ENCODE measurements at places on chromosomes 13 and 19. TPM values are rescaled to one million over a fixed set of nuclear protein-coding genes. Genes with fewer than 3 reads are reported as not detected.
A peak's percentile ranks its signal among the peaks of the same experiment; 100 is the strongest.

Gene EXOC3L2
- total RNA-seq: not detected

- DNase-seq: no peak
Measured at GRCh38 chr13:91232716-91233115, 114.8 kb upstream of the MIR17HG start.

DNA sequence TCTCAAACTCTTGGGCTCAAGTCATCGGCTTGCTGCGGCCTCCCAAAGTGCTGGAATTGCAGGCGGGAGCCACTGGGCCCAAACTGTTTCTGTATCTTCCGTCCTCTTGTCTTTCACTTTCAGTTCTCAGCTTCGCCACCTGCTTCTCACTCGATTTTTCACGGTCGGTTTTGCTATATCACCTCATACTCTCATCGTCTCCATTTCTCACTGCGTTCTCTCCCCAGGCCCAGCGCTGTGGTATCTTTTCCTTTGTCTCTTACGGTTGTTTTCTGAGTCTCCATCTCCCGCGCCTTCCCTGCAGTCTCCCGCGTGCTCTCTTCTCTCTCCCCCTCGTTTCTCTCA is 14.9 kb downstream of the SSC5D start:
- no peak for DNase-seq

Gene SSC5D
- 7.2 TPM for total RNA-seq

- no peak for DNase-seq
Measured at GRCh38 chr19:54158812-54159351, 639 bp downstream of the LENG1 start.

DNA sequence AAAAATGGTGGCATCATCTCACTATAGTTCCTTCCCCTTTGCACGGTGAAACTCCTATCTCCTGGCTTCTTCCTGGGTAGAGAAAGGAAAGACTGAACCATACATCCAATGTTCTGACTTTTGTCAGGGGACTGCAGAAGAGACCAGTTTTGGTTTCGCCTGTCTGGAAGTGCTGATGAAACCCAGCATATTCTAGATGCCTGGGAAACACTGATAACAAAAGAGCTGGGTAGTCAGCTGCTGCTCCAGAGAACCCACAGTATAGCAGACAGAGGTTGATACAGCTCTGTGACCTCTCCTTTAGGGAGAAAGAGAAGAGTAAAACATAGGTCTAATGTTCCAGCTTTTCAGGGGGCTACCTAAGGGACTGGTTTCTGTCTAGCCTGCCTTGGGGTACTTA is 695.3 kb downstream of the DIAPH3 start:
- no peak for DNase-seq

Gene PNMA8A
- 3.1 TPM for total RNA-seq

DNA sequence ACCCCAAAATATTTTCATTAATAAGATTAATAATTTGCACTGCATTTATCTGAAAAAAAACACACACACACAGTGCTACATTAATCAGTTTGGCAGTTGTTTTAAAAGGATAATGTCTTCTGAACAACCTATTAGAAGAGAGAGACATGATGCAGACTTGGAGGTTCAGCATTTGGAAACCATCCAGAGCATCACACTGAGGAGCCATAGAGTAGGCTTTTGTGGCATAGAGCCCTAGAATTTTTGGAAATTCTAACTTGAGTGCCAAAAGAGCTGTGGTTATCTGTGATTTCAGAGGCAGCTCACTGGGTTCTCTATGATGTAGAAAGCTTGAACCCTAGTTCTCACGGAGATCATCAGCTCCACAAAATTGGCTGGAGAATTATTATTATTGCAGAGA is 90.2 kb downstream of the RFC3 start:
- no peak for DNase-seq

DNA sequence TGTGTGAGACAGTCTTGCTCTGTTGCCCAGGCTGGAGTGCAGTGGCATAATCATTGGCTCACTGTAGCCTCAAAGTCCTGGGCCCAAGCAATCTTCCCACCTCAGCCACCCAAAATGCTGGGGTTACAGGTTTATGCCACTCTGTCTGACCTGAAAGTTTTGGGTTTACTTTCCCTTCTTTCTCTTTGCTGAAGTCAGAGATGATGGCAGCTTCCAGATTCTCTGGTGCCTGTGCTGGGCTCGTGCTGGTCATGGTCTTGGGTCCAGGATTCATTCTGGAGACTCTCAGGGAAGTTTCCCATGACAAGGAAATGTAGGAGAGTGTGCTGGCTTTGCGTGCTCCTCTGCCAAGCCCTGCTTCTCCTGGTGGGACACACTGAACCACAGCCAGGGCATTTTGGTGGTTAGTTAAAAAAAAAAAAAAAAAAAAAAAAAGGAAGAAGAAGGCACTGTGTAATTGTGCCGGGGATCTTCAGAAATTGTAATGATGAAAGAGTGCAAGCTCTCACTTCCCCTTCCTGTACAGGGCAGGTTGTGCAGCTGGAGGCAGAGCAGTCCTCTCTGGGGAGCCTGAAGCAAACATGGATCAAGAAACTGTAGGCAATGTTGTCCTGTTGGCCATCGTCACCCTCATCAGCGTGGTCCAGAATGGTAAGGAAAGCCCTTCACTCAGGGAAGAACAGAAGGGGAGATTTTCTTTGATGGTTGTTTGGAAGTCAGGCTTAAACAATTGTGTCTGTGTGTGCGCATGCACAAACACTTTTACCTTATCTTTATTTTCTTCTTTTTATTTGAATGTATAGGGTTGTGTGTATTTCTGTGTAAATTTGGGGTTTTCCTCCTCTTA is at the start of gene ALOX5AP:
Gene ALOX5AP (plus strand): TSS at position 519 of the 847 bp plus-strand sequence. CDS start 63 bp downstream, at position 582.
- DNase-seq: no peak

GRCh38 chr19:604355-604754 is 14.7 kb downstream of the HCN2 start:
- no peak for DNase-seq

DNA sequence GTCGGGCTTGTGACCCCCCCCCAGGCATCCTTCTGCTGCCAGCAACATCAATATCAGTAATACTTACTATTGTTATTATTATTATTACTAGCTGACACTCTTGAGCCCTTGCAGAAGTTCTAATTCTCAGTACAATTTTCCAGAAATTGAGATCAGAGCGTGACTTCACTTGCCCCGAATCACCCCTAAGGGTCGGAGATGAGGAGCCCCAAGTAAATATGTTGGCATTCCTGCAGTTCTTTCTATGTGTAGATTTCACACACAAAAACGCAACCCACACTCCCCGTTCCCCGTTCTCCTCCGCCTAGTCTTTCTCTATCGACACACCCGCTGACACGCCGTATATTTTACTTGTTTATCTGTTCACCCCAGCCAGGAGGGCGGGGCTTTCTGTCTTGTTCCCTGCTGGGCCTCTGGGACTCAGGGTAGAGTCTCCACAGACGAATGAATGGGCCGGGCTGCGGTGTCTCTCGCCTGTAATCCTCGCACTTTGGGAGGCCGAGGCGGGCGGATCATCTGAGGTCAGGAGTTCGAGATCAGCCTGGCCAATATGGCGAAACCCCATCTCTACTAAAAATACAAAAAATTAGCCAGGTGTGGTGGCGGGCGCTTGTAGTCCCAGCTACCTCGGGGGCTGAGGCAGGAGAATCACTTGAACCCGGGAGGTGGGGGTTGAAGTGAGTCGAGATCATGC is 14.7 kb downstream of the TLE5 start:
- peak; percentile 75 for DNase-seq

Gene TUBA3C
- total RNA-seq: 1.3 TPM

Gene RNF17
- total RNA-seq: not detected

Gene S1PR2
- total RNA-seq: 7.1 TPM

- no peak for DNase-seq
Measured at GRCh38 chr19:19068659-19069654, 5.2 kb downstream of the SLC25A42 start.

DNA sequence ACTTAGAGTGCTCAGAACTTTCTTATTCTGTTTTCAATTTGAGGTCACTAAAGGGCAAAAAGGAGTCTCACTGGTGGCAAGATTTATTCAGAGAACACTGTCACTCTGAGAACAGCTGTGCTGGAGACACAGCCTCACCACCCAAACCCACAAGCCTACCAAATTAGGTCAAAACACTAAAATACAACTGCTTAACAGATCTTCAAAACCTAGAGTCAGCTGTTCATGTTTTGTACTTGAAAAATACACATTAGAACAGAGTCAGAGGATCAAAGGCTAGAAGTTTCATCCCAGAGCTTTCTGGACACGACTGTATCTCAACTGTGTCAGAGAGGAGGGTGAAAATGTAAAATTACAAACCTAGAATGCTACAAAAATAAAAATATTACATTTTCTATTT is 89.3 kb downstream of the MIPEP start:
- DNase-seq: no peak

- DNase-seq: peak; percentile 36
Measured at GRCh38 chr19:3976495-3977241, 5.8 kb upstream of the DAPK3 start.

DNA sequence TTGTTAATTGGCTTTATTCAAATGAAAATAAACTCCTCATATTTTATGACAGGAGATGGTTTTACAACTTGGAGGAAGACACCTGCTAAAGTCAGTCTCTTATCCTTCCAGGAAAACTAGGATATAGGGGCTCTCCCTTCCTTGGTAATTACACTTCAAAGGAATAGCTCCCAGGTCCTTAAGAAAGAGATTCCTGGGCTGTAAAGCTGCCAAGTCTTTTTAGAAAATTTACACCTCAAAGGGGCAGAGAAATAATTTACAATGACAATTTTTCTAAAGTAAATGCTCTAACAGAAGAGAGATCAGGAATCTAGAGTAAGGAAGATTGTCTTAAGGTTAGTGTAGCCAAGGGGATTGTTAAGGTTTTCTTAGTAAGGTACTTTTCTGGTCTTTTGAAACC is 1359.0 kb downstream of the OLFM4 start:
- DNase-seq: no peak

DNA sequence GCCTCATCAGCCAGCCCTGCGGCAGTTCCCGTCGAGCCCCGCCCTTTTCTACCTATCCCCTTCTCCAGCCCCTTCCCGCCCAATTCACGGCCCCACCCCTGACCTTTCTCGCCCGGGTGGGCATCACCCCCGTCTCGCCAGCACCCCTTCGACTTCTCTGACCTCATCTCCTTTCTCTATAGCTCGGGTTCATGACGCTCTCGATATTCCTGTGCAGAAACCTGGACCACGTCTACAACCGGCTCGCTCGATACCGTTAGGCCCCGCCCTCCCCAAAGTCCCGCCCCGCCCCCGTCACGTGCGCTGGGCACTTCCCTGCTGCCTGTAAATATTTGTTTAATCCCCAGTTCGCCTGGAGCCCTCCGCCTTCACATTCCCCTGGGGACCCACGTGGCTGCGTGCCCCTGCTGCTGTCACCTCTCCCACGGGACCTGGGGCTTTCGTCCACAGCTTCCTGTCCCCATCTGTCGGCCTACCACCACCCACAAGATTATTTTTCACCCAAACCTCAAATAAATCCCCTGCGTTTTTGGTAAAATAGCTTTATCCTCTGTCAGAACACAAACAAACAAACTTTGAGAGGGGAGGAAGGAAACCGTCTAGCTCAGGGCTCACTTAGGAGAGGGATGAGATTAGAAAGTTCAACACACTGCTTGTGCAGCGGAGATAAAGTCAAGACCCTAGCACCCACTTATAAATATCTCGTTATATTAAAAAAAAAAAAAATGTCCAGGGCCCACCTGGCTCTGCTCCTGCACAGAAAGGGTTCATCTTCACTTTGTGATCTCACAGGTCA is 5.1 kb downstream of the CD37 start:
- peak; percentile 12 for DNase-seq

GRCh38 chr13:66803013-66803807 is 426.9 kb downstream of the PCDH9 start:
- no peak for DNase-seq

- no peak for DNase-seq
Measured at GRCh38 chr19:55596304-55596703, 3.0 kb downstream of the FIZ1 start.

- no peak for DNase-seq
Measured at GRCh38 chr19:40411125-40411842, 1.9 kb downstream of the PRX start.

- no peak for DNase-seq
Measured at GRCh38 chr19:29675650-29676186, 10.5 kb downstream of the PLEKHF1 start.

DNA sequence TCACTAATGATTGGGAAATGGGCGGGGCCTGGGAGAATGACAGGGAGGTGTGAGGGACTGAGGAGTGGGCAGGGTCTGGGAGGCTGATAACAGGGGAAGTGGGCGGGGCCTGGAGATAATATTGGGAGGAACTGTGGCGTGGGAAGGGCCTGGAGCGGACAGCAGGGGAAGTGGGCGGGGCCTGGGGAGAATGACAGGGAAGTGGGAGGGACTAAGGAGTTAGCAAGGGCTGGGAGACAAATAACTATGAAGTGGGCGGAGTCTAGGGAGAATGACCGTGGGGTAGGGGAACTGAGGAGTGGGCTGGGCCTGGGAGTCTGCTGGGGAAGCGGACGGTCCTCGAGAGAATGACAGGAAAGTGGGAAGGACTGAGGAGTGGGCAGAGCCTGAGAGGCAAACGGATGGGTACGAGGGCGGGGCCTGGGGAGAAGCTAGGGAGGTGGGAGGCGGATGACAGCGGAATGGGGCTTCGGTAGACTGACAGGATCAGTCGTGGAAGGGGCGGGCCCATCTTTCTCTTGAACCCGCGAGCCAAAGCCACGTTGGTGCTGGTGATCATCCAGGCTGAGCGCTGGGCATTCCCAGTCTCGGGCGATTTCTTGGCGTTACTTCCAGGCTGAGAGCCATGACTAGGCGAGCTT is 14.0 kb upstream of the TUBB4A start:
- peak; percentile 96 for DNase-seq

- DNase-seq: no peak
Measured at GRCh38 chr13:112855859-112856258, 113.2 kb upstream of the MCF2L start.

DNA sequence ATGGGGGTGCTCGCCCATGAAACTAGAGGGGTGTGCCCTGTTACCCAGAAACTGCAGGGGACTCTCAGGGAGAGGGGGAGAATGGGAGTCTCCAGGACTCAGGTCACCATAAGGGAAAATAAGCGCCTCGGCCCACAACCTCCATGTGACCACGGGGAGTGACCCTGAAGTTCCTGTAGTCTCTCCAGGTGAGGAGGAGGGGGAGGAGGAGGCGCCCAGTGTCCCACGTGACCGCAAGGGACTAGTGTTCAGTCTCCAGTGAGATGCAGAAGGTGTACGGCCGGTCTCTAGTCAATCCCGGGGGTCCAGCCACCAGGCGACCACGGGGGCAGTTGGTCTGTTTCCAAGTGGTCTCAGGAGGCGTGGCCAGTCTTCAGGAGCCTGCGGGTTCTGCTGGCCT is 16.0 kb downstream of the TM6SF2 start:
- DNase-seq: no peak

Gene TLE6
- 2.8 TPM for total RNA-seq

GRCh38 chr19:19204181-19204580 is 967 bp upstream of the NR2C2AP start:
- DNase-seq: no peak

All from M059J (cell line).